ENCODE measurements at places on chromosomes 3 and 15. TPM values are rescaled to one million over a fixed set of nuclear protein-coding genes. Genes with fewer than 3 reads are reported as not detected.

The C3orf20 gene
- 0.11 TPM for total RNA-seq

The CFAP161 gene
- total RNA-seq = 9.0 TPM

The DNAJC17 gene
- 21.0 TPM for total RNA-seq

The GOLGA8T gene
- total RNA-seq = not detected

The SETMAR gene
- 9.7 TPM for total RNA-seq

The ZPLD1 gene
- total RNA-seq = not detected

The PPP1R14D gene
- not detected for total RNA-seq

The TF gene
- 10.3 TPM for total RNA-seq

The ENTPD3 gene
- total RNA-seq = 4.4 TPM

Measured in upper lobe of left lung (tissue), 6 donors.